ENCODE measurements at places on chromosomes 4 and X. TPM values are rescaled to one million over a fixed set of nuclear protein-coding genes. Genes with fewer than 3 reads are reported as not detected.

- H3K27ac ChIP-seq = no peak overlapping the region
- H3K27me3 ChIP-seq = no peaks in the 10 kb centered on the region
- no peaks in the 10 kb centered on the region for H3K4me1 ChIP-seq
Measured at GRCh38 chr4:8465615-8466611, 25.3 kb downstream of the TRMT44 start.

CFAP47 gene
- total RNA-seq = not detected

BMPR1B gene
- total RNA-seq = not detected

NPY2R gene
- total RNA-seq = not detected

DNA sequence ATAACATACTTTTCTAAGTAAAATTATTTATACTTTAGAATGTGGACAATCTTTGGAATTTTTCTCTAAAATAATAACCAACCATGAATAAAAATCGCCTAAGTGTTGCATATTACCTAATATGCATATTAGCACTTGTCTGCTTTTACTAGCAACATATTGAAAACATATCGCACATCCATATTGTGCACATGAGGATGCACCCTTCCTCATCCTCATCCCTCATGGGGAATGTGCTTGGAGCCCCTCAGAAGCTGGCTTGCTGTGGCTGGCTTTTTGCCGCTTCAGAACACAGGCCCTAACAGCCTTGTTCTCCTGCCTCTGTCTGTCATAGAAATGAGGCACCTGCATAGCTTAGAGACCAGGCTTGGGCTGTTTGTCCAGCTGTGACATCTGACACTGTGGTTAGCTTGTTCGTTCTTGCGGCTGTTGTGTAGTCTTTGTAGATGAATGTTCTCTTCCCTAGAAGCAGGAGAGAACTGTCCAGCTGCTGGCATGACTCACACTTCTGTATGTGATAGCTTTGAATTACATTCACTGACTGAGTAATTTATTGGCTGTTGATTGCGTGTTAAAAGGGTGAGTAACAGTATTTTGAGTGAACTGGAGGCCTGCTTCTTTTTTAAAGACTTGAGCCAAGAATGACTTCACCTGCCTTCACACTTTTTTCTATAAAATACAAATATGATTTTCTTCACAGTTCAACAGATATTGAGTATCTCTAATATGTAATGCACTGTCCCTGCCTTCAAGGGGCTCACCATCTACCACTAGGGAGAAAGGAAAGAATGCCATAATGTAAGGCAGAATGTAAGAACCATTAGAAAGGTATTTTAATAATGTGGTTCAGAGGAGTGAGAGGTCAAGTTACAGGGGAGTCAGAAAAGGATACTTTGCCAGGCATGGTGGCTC is 81.9 kb downstream of the HMGB2 start:
- no peak for DNase-seq
- H3K4me3 ChIP-seq = no peak overlapping the region
- H3K4me1 ChIP-seq = no peaks in the 10 kb centered on the region
- no peaks in the 10 kb centered on the region for H3K27me3 ChIP-seq

Measured in CD4-positive, alpha-beta T cell (primary cell).